ENCODE measurements at places on chromosomes 1 and 21.

DNA sequence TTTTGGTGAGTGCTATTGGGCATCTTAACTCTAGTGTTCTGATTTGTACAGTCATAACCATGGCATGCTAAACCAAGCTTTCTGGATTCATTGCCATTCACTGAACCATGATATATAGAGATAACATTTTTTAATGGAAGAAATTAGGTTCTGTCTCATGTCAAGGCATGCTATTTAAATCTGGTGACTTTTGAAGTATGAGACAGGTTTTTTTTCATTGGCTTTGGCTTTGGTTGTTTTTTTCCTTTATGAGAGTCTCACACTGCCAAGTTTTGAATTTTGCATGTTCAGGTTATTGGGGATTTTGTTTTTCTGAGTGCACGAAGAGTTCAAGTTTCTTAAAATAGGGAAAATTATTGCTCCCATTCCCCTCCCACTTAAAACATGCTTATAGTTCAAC lies 141.3 kb upstream of the ADAMTS5 start:
- no peak for DNase-seq

- DNase-seq: no peak
These were observed 21.9 kb downstream of the RGS2 start for GRCh38 chr1:192830595-192831246.

GRCh38 chr1:110513511-110513910 lies 5.5 kb downstream of the KCNA10 start:
- DNase-seq: no peak

GRCh38 chr1:74686928-74687327 lies 13.3 kb upstream of the ERICH3 start:
- no peak for DNase-seq

GRCh38 chr1:117565076-117565556 lies 40.7 kb upstream of the TENT5C start:
- no peak for DNase-seq

- no peak for DNase-seq
These were observed 37.6 kb downstream of the NDUFS5 start for GRCh38 chr1:39063775-39064174.

- no peak for DNase-seq
These were observed 1.4 kb upstream of the EVI5 start for GRCh38 chr1:92786111-92786901.

- DNase-seq: no peak
These were observed 44.9 kb downstream of the NUAK2 start for GRCh38 chr1:205276689-205277065.

DNA sequence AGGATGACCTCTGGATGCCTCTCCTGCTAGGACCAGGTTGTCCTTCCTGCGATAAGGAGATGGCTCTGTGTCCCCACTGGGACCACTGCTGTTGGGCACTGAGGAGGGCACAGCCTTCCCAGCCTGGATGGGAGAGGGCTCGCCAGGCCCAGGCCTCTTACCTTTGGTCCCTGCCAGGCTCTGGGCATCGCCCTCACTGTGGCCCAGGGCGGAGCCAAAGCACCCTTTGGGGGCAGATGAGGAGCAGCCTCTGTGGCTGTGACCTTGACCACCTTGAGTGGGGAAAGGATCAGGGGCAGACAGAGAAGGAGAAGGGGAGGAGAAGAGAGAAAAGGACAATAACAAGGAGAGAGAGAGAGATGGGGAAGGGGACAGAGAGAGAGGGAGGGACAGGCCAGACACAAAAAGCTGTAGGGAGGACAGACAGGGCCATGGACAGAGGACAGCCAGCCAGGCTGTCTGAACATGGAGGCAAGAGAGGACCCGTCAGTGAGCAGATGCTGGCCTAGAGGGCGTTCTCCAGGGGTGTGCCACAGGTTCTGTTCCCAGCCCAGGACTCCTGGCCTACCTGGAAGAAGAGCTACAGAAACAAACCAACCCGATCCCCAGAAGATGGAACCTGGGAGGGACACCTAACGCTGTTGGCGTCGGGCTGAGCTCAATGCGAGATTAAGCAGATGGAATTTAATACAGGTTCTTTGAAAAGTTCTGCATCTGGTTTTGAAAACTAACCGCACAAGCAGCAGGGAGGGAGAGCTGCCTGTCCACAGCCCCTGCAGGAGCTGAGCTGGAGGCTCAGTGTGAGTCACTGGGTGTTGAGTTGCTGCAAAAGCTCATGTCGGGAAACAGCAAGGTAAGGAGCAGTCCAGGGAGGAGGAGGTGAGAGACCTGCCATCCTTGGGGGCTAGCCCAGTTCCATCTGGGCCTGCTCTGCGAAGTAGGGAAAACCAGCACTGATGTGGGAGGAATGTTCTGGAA lies 262.1 kb downstream of the PTPRU start:
- no peak for DNase-seq
